Astrocyte (in vitro differentiated cells and primary cell): ENCODE measurements at places on chromosomes 3 and 15.

DNA sequence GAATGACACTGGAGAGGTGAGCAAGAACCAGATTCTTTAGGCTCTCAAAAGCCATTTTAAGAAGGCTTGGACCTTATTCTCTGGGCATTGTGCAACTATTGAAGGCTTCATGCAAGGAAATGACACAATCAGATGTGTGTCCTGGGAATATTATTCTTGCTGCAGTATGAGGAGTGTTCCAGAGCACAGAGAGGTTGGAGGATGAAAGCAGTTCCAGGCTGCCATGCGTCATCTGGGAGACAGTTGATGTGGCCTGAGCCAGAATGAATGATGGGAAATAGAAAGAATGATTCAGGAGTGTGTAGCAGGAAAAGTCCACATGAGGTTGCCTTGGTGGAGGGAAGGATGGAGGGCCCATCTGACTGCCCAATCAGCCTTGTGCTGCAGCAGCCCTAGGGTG is 123.1 kb downstream of the CHCHD6 start:
- DNase-seq = no peak

GRCh38 chr3:148992635-148993255 is 1.4 kb downstream of the GYG1 start:
- no peak for DNase-seq

GRCh38 chr15:69830430-69830829 is 267.3 kb downstream of the TLE3 start:
- no peak for DNase-seq

DNA sequence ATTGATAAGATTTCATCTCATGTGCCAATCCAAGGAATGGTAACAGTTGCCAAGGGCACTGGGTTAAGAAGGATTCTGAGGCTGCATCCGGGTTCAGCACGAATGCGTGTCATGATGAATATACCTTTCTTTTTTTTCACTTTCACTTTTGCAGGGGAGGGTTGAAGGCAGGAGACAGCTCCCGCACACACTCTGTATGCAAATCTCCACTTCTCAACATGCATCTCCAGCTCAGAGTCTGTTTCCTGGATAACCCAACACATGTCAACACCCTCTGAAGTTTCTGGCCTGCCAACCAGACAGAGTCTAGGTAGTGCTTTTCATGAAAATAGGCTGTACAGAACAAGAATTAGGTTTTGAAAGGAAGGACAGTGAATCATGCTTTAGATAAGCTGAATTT is 21.6 kb downstream of the B4GALT4 start:
- no peak for DNase-seq

- DNase-seq = no peak
Measured at GRCh38 chr15:100942656-100943425, 23.7 kb downstream of the LRRK1 start.

DNA sequence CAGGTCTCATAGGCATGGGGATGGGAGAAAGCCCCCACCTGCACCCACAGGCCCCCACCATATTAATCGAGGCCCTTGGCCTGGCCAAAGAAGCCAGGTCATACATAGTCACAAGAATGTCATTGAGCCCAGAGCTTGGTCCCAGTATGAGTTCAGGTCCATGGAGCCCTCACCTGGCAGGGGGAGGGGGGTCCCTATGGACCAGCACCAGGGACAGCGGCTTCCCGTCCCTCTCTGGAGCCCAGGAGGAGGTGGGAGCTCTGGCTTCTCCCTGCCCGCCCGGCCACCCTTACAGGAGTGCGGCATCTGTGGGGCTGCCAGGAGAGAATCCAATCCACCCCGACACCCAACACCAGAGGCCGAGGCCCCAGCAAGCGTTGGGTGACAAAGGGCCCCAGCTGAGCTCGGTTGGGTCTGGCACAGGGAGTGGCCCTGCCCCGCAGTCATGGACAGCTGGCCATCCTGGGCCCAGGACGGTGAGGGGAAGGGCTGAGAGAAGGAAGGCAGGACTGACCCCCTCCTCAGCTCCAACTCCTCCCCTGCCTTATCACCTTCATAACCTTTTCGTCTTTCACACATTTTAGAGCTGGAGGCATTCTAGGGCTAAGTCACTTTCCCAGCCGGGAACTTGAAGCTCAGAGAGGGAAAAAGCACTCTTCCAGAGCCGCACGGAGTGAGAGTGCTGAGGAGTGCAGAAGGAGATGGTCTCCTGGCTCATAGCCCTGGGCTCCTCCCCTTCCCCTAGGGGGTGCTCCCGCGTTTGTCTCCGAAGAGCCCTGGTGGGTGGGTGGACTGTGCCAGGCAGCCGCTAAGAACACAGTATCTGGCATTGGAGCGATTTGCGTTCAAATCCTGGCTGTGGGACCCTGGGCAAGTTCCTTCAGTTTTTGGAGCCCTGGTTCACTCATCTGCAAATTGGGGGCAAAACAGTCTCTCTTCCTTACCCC is 54.6 kb downstream of the ATP2B2 start:
- DNase-seq = no peak

- DNase-seq = peak; percentile 60
Measured at GRCh38 chr3:9279966-9280365, 30.5 kb upstream of the SRGAP3 start.

- DNase-seq = no peak
Measured at GRCh38 chr3:140922634-140923033, 19.0 kb upstream of the SLC25A36 start.

- no peak for DNase-seq
Measured at GRCh38 chr3:193774272-193774915, 181.4 kb downstream of the OPA1 start.

GRCh38 chr15:43941555-43941954 is 114.8 kb downstream of the WDR76 start:
- no peak for DNase-seq

DNA sequence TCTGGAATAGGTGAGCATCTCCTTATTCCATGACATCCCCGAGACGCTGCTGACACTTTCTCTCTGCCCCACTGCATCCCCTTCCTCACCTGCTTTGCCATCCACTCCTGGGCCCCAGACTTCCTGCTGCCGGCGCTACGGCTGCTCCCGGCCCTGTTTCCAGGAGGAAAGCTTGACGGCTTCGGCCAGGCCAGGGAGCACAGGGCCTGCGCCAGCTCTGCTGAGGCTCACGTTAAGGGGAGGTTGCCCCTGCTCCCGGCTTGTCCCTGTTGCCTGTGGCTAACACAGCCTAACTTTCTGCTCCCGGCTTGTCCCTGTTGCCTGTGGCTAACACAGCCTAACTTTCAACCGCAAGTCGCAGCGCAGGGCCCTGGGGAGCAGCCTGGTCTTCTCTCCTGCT is 177.3 kb upstream of the RGMA start:
- no peak for DNase-seq

- DNase-seq = no peak
Measured at GRCh38 chr3:41912280-41912679, 49.6 kb downstream of the ULK4 start.

GRCh38 chr3:59717679-59718205 is 667.9 kb upstream of the CFAP20DC start:
- DNase-seq = no peak

DNA sequence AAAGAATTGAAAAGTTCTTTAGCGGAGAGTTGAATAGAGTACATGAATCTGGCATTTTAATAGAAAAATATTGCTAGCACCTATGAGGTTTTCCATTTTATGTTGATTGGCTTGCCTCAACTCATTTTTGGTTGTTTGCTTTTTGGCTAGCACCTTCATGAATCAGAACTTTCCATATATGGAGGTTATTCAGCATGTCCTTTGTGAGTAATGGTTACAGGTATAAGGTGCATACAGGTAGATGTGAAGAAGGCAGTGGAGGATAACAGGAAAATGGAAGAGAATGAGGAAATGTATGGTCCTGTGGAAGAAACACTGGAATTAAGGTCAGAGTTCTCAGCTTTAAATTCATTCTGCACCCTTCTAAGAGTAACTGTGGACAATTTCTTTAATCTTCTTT is 98.1 kb upstream of the GBE1 start:
- no peak for DNase-seq

DNA sequence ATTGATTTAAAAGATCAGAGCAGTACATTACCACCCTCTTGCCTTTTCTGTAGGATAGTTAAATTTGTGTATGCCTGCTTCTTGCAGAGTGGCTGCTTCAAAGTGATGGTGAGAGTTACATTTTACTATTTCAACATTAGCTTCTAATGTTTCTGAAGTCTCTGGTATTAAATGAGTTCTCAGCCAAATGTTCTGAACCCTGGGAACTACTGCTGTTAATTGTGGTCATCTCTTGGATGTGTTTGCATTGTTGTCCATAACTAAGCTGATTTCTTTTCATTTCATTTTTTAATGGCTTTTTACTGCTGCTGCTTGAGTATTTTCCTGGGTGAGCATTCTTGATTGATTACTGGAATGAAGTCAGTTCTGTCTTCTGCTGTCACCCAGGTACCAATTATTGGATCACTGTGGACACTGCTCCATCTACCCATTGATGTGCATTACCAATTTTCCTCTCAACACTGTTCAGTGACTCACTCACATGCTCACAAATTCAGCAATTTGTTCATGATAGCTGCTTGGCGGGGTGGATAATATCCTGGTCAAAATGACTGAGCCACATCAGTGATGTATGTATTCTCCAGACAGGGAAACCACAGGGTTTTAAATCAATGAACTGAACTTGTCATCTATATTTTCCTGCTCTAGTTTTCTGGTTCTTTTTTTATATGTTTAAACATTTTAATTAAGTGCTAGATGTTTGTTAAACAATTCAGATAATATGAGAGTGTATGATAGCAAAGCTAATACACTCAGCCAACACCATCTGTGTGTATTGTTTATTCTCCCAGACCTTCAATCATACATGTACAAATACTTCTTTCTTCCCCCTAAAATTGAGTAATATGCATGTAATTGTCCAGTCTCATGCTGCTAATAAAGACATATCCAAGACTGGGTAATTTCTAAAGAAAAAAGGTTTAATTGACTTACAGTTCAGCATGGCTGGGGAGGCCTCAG is 587.6 kb downstream of the RSL24D1 start:
- no peak for DNase-seq

DNA sequence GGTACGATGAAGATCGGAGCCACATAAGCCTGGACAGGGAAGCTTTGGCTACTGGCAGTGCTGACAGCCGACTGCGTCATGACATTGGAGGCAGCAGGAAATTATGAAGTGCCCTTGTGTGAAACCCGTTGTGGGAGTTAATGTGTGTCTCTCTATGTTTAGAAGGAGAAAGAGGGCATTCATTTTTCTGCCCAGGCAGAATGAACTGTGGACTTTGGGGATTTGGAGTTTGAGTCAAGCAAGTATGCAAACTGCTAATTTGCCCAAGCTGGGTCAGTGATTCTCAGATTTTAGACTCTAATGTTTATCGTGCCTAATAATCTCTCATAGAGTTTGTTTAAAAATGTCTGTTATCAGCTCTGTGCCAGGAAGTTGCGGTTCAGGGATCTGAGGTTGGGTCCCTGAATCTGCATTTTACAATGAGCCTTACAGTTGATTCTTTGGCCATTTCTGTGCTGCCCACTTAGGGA is 5.6 kb downstream of the CTXND1 start:
- DNase-seq = no peak

DNA sequence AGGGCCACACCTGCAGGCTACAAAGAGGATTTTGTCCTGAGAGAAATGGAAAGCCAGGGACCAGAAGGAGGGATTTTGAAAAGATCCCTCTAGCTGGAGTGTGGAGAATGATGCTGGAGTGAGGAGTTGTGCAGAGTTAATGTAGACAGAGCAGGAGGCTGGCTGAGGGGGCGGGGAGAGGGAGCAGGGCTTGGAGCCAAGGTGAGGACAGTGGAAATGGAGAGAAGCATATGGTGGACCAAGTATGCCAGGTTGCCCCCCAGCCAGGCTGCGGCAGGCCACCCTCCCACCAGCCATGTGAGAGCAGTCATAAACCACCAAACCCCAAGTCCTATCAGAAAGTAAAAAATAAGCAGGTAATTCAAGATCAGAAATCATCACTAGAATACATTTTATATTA is 14.7 kb downstream of the RARRES1 start:
- no peak for DNase-seq

- no peak for DNase-seq
Measured at GRCh38 chr3:77524946-77525682, 485.2 kb downstream of the ROBO2 start.

DNA sequence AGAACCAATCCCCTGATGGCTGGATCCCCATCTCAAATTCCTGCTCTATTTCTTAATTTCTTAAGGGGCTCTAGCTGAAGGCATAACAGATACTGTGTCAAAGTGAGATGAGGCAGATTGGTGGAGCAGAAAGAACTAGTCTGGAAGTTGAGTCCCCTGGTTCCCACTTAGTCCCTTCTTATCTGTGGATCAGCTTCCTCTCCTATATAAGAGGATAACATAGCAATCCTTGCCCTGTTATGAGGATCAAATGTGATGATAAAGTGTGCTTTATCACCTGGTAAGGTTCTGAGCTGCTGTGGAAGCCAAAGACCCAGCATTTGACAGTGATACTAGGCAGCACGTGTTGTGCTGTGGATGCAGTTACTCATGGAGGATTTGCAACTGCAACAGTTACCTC is 8.1 kb upstream of the SIN3A start:
- no peak for DNase-seq

GRCh38 chr3:47079432-47079831 is 84.5 kb downstream of the SETD2 start:
- DNase-seq = no peak

DNA sequence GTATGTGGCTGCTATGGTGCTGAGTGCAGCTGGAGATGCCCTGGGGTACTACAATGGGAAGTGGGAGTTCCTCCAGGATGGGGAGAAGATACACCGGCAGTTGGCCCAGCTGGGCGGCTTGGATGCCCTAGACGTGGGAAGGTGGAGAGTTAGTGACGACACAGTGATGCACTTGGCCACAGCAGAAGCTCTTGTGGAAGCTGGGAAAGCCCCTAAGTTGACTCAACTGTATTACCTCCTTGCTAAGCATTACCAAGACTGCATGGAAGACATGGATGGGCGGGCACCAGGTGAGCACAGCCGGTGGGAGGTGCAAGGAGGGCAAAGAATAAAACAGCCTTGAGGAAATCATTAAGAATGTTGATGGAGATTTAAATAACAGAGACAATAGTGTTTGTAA is 2.9 kb downstream of the ADPRH start:
- no peak for DNase-seq

- DNase-seq = no peak
Measured at GRCh38 chr3:123341-123740, 73.2 kb upstream of the CHL1 start.

DNA sequence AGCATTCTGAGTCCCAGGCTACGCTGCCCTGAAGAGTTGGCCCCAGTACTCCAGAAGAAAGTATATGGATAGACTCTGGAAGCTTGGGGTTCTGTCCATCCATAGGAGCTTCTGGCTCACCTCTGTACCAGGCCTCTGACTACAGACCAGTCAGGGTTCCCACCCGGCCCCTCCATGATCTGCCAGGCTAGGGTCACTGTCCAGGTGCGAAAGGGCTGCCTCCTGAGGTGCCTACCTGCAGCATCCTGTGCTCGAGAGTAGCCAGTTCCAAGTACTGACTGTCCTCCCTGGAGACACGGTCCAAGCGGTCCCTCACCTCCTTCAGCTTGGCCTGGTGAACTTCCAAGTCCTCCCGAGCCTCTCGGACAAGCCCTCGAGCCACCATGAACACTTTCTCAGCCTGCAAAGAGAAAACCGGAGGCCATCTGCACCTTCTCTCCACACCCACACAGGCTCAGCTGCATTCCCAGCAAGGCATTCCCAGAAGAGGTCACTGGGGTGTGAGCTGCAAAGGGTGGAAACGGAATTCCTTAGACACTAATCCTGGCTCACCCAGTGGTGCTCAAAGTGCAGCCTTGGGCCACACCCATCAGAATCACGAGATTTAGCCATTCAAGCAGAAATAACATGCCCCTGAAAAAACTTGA is 3.7 kb upstream of the PLXNB1 start:
- peak; percentile 81 for DNase-seq

GRCh38 chr3:11651900-11652299 is 8.2 kb upstream of the VGLL4 start:
- no peak for DNase-seq
